ENCODE measurements at places on chromosomes 6 and 20.

DNA sequence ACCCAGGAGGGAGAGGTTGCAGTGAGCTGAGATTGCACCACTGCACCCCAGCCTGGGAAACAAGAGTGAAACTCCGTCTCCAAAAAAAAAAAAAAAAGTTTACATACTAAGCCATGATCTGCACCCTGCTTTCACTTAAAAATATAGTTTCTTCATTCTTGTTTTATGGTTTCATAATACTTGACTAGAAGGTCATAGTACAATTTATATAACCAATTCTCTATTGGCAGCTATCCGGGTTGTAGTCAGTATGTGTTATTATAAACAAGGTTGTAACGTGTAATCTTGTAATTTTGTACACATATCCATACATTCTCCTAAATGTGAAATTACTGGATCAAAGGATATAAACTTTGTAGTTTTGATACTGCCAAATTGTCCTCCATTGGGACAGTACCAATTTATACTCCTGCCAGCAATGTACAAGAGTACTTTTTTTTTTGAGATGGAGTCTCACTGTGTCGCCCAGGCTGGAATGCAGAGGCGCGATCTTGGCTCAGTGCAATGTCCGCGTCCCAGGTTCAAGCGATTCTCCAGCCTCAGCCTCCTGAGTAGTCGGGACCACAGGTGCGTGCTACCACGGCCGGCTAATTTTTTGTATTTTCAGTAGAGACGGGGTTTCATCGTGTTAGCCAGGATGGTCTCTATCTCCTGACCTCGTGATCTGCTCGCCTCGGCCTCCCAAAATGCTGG lies 144.8 kb downstream of the GJA10 start:
- DNase-seq = no peak

DNA sequence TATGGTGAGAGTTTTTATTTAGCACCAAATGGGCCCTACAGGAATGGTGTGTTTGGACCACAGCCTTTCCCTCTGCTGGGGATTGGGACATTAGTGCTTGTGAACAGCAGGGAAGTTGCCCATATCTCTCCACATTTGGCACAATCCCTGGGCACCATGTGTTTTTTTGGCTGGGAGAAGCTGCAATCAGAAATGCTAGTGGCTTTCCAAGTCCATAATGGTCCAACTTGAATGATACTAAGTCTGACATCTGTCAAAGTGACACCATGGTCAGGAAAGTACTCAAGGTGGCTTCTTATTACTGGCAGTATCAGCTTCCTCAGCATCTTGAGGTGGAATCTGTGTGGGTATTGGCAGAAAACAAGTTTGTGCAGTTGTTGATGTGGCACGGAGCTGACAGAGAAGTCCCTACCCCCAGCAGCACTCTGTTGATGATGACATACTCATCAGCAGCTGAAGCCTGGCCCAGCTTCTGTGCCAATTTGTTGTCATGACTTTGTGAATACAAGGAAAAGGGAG lies 53.0 kb downstream of the SASH1 start:
- no peak for DNase-seq

DNA sequence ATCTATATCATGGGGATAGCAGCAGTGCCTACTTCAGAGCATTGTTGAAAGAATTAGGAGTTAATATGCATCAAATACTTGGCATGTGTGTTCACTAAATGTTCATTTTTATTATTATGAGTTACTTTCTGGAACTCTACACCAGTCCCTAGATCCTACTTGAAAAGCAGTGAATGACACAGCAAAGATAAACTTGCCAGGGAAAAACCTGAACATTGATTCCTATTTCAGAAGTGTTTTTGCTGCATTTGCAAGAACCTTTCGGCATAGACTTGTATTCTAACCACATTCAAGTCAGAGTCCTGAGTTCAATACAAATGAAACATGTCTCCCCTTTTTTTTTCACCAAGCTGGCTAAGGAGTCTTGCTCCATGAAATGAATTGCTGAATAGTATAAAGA lies 187.4 kb upstream of the TAB2 start:
- DNase-seq = no peak

GRCh38 chr6:141736104-141736503 lies 396.6 kb upstream of the GJE1 start:
- no peak for DNase-seq

- peak; percentile 33 for DNase-seq
Measured at GRCh38 chr20:13430346-13431002, 208.3 kb downstream of the TASP1 start.

GRCh38 chr6:92109956-92110355 lies 1309.4 kb downstream of the EPHA7 start:
- peak; percentile 65 for DNase-seq
